ENCODE measurements at places on chromosomes 3 and 15. TPM values are rescaled to one million over a fixed set of nuclear protein-coding genes. Genes with fewer than 3 reads are reported as not detected.

GRCh38 chr3:154427685-154428285, 2.2 kb downstream of the GPR149 start:
- no peaks in the 10 kb centered on the region for H3K4me1 ChIP-seq
- no peaks in the 10 kb centered on the region for H3K36me3 ChIP-seq
- no peak overlapping the region for H3K27ac ChIP-seq
- no peak overlapping the region for H3K4me3 ChIP-seq
- no peak for DNase-seq

DNA sequence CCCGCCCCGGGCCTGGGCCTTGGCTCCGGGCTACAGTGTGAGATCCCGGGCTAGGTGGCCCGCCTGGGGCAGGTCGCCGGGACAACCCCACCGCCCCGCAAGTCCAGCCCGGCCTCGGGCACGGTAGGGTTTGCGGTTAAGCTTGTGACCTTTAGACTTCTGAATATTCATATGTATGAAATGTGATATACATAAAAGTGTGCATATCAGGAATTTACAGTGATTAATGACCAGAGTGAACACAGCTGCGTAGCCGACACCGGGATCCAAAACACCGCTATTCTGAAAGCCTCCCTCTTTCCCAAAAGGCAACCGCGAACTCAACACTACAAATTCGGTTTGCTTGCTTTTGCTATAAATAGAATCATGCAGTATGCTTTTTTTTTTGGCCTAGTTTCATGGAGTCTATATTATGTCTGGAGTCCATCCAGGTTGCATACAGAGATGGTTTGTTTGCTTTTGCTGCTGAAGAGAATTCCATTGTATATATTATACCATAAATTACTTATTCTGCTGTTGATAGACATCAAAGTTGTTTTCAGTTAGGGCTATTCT, 636 bp upstream of the SNRPA1 start:
- no peaks in the 10 kb centered on the region for H3K27me3 ChIP-seq
- peak overlapping the region; percentile 90 for H3K4me3 ChIP-seq
- H3K36me3 ChIP-seq: peaks cover 30% of the 10 kb centered on the region
- peak overlapping the region; percentile 96 for H3K27ac ChIP-seq

PPP1R14D gene
- total RNA-seq: not detected

- H3K36me3 ChIP-seq: no peaks in the 10 kb centered on the region
- no peaks in the 10 kb centered on the region for H3K4me1 ChIP-seq
- H3K27me3 ChIP-seq: no peaks in the 10 kb centered on the region
These were observed 922.9 kb downstream of the SI start for GRCh38 chr3:164155400-164155799.

GRCh38 chr15:91376038-91376437, 276.0 kb downstream of the SV2B start:
- peaks cover 15% of the 10 kb centered on the region for H3K27me3 ChIP-seq
- H3K4me3 ChIP-seq: no peak overlapping the region
- peak; percentile 23 for DNase-seq
- no peaks in the 10 kb centered on the region for H3K4me1 ChIP-seq

- H3K4me1 ChIP-seq: peaks cover 39% of the 10 kb centered on the region
- no peak overlapping the region for H3K4me3 ChIP-seq
- DNase-seq: no peak
- H3K36me3 ChIP-seq: peaks cover 82% of the 10 kb centered on the region
- no peaks in the 10 kb centered on the region for H3K27me3 ChIP-seq
- no peak overlapping the region for H3K27ac ChIP-seq
These were observed 6.3 kb downstream of the EIF4A2 start for GRCh38 chr3:186789554-186790260.

GRCh38 chr15:96893159-96893906, 562.8 kb downstream of the NR2F2 start:
- peaks cover 1% of the 10 kb centered on the region for H3K27me3 ChIP-seq
- peak; percentile 54 for DNase-seq
- no peaks in the 10 kb centered on the region for H3K36me3 ChIP-seq
- H3K4me3 ChIP-seq: no peak overlapping the region

DNA sequence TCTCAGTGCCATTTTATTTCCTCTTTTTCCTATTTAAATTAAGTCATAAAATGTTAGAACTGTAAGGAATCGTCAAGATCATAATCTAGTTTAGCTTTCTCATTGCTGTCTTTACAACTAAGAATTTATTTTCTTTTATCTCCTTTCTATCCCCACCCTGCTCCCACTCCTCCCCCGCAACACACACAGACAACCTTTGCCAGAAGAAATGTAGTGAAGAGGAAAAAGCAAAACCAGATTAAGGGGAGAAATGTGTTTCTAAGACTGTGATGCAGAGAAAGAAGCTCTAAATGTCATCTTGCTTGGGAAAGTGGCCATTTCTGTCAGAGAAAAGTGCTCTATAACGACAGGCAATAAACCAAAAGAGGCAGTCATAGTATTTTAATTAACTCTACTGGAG, 78.3 kb upstream of the MLF1 start:
- no peaks in the 10 kb centered on the region for H3K4me1 ChIP-seq
- H3K27ac ChIP-seq: no peak overlapping the region
- no peaks in the 10 kb centered on the region for H3K27me3 ChIP-seq
- no peak overlapping the region for H3K4me3 ChIP-seq
- no peaks in the 10 kb centered on the region for H3K36me3 ChIP-seq

GRCh38 chr3:149519912-149520311, 45.4 kb downstream of the TM4SF4 start:
- peaks cover 8% of the 10 kb centered on the region for H3K27me3 ChIP-seq
- DNase-seq: no peak
- no peaks in the 10 kb centered on the region for H3K36me3 ChIP-seq
- no peaks in the 10 kb centered on the region for H3K4me1 ChIP-seq
- H3K4me3 ChIP-seq: no peak overlapping the region
- H3K27ac ChIP-seq: no peak overlapping the region

- peaks cover 50% of the 10 kb centered on the region for H3K27me3 ChIP-seq
- H3K27ac ChIP-seq: no peak overlapping the region
- H3K4me1 ChIP-seq: peaks cover 10% of the 10 kb centered on the region
- H3K4me3 ChIP-seq: peak overlapping the region; percentile 42
- H3K36me3 ChIP-seq: no peaks in the 10 kb centered on the region
These were observed 154.7 kb upstream of the GOLIM4 start for GRCh38 chr3:168250415-168250861.

DNA sequence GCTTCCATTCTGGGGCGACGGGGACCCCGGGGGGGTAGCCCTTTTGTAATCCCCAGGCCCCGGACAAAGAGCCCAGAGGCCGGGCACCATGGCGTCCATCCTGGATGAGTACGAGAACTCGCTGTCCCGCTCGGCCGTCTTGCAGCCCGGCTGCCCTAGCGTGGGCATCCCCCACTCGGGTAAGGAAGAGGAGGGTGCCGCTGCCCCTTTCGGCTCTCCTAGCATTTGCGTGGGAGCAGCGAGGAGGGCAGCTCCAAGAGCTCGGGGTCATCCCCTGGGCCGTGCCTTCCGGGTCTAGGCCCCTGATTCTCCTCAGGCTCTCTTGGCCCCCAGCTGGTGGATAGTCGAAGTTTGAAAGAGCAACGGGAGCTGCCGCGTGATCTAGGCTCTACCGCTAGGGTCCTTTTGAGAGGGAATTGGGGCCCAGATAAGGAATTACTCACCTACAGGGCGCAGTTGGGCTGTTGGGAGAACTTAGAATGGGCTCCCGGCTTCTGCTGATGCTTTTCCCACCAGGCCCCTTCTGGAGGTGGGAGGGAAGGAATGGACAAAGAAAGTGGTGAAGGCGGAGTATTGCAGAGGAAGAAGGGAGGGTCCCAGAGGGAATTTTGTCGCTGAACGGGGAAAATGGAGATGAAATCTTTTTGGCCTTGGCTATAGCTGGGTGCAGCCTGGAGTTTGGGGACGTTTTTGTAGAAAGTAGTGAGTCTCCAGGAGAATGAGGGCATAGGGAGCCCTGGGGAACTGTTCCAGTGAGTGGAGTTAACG, 615 bp downstream of the VPS18 start:
- peak overlapping the region; percentile 100 for H3K4me3 ChIP-seq
- H3K27ac ChIP-seq: peak overlapping the region; percentile 95
- H3K4me1 ChIP-seq: peaks cover 32% of the 10 kb centered on the region
- H3K27me3 ChIP-seq: peaks cover 3% of the 10 kb centered on the region

- no peak for DNase-seq
- H3K36me3 ChIP-seq: no peaks in the 10 kb centered on the region
- no peak overlapping the region for H3K27ac ChIP-seq
- no peaks in the 10 kb centered on the region for H3K4me1 ChIP-seq
These were observed 482.3 kb upstream of the NECTIN3 start for GRCh38 chr3:110589341-110589740.

- H3K4me3 ChIP-seq: no peak overlapping the region
- no peak for DNase-seq
- peaks cover 5% of the 10 kb centered on the region for H3K27me3 ChIP-seq
- no peak overlapping the region for H3K27ac ChIP-seq
These were observed 169.0 kb upstream of the NECTIN3 start for GRCh38 chr3:110902453-110903085.

DNA sequence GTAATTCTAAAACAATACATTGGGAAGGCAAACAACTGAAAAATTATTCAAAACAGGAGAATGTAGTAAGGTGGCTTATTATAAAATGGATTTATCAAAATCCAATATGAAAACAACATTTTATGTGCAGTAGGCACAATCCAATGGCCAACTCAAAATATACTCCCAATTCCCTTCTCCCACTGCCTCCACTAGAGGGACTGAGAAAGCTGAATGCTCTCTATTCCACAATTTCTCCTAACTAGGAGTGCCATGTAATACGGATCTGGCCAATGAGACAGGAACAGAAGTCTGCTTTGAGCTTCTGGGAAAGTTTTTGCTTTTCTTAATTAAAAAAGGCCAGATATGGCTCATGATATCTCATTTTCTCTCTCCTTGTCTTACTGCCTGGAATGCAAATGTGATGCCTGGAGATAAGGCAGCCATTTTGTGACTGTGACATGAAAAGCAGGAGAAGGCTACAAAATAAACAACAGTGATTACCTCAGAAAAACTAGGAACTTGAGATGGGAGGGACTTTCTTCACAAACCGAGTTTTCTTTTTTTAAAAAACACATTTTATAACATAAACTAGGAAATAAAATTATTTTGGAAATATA, 18.8 kb upstream of the VGLL4 start:
- no peak for DNase-seq
- no peak overlapping the region for H3K27ac ChIP-seq
- no peaks in the 10 kb centered on the region for H3K4me1 ChIP-seq
- H3K36me3 ChIP-seq: no peaks in the 10 kb centered on the region

DNA sequence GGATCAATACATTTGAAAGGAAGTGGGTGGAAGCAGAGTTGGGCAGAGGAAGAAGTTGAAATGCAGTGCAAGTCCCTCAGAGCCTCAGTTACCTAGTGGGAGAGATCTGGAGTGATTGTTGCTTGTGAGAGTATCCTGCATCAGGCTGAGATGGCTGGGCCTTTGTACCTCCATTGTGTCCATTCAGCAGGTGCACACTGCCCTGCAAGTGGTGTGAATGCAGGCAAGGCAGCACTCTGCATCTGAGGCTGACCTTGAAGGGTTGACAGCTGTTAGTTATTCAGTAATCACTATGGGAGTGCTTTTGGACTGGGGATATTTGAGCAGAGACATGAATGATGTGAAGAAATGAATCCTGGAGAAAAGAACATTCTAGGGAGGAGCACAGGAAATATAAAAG, 25.2 kb downstream of the ATP6V1A start:
- DNase-seq: no peak
- H3K36me3 ChIP-seq: no peaks in the 10 kb centered on the region
- no peak overlapping the region for H3K4me3 ChIP-seq
- H3K27me3 ChIP-seq: no peaks in the 10 kb centered on the region
- H3K27ac ChIP-seq: no peak overlapping the region

DNA sequence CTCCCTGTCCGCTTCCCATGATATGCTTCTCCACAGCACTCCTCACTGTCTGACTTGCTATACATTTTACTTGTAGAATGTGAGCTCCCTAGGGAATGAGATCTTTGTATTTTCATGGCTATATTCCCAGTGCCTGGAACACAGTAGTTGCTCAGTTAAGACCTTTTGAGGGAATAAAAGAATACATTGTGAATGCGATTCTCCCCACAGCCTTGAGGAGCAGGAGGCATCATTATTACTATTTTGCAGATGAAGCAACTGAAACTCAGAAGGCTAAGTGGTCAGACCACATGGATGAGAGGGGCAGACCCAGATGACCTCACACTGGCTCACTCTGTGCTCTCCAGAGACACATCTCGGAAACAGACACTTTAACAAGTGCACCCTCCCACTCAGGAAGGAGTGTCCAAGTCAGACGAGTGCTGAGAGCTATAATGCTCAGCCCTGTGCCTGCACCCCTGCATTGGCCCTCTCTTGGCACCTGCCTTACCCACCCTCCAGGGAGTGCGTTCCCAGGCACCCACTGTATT, 46.8 kb downstream of the SST start:
- peaks cover 22% of the 10 kb centered on the region for H3K27me3 ChIP-seq
- no peaks in the 10 kb centered on the region for H3K4me1 ChIP-seq
- H3K36me3 ChIP-seq: no peaks in the 10 kb centered on the region

LRRC34 gene
- total RNA-seq: 4.7 TPM

- no peak for DNase-seq
- H3K36me3 ChIP-seq: no peaks in the 10 kb centered on the region
- H3K27ac ChIP-seq: no peak overlapping the region
- H3K27me3 ChIP-seq: peaks cover 2% of the 10 kb centered on the region
- H3K4me3 ChIP-seq: no peak overlapping the region
These were observed 104.4 kb downstream of the THSD4 start for GRCh38 chr15:71219645-71220044.

GRCh38 chr3:88031642-88032077, 27.1 kb downstream of the CGGBP1 start:
- H3K36me3 ChIP-seq: no peaks in the 10 kb centered on the region
- H3K4me3 ChIP-seq: peak overlapping the region; percentile 84
- DNase-seq: peak; percentile 73

DNA sequence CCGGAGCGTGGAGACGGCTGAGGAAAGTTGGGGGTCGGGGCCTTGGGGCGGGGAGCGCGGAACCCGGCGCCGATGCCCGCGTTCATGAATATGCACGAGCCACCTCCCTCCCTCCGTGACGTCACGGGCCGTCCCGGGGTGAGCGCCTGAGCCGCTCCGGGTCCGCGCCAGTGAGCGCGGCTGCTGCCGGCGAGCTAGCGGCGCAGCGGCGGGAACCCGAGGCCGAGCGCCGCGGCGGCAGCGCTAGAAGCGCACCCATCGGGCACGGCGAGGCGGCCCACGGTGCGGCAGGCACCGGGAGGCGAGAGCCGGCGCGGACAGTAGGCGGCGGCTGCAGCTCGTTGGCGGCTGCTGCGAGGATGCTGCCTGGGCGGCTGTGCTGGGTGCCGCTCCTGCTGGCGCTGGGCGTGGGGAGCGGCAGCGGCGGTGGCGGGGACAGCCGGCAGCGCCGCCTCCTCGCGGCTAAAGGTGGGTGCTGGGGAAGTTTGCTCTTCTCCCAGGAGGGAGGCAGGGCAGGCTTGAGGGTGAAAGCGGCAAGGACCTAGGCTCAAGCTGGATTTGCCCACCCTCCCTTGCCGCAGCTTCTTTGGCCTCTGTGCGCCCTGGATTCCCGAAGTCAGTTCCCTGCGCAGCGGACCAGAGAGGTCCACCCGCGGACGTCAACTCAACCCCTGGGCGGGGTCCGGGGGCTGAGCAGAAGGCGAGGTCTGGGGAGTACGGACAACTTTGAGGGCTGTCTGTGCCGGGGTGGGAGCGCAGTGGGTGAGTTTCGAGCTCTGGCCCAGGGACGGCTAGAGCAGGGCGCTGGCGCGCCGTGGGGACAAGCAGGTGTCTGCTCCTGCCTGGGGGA, at the start of gene CLSTN2:
Gene CLSTN2, plus strand, starts transcription at position 170 of the 850 bp plus-strand sequence.
- H3K4me1 ChIP-seq: peaks cover 6% of the 10 kb centered on the region
- peak within 1 kb of the TSS; percentile 37 for H3K4me3 ChIP-seq
- H3K27me3 ChIP-seq: peaks cover 48% of the 10 kb centered on the region
- DNase-seq: peak; percentile 67
- no peaks in the 10 kb centered on the region for H3K36me3 ChIP-seq

GRCh38 chr3:103170651-103171050, 735.8 kb downstream of the ZPLD1 start:
- no peak overlapping the region for H3K27ac ChIP-seq
- H3K4me1 ChIP-seq: no peaks in the 10 kb centered on the region
- no peak for DNase-seq
- no peaks in the 10 kb centered on the region for H3K36me3 ChIP-seq
- H3K4me3 ChIP-seq: no peak overlapping the region
